Amygdala (tissue), 56 donors: ENCODE measurements at places on chromosomes 6 and 20.

- no peak for DNase-seq
Observed at GRCh38 chr6:15580326-15580725, 82.5 kb downstream of the DTNBP1 start.

- DNase-seq, result no peak
Observed at GRCh38 chr6:23003671-23004467, 434.5 kb downstream of the HDGFL1 start.

DNA sequence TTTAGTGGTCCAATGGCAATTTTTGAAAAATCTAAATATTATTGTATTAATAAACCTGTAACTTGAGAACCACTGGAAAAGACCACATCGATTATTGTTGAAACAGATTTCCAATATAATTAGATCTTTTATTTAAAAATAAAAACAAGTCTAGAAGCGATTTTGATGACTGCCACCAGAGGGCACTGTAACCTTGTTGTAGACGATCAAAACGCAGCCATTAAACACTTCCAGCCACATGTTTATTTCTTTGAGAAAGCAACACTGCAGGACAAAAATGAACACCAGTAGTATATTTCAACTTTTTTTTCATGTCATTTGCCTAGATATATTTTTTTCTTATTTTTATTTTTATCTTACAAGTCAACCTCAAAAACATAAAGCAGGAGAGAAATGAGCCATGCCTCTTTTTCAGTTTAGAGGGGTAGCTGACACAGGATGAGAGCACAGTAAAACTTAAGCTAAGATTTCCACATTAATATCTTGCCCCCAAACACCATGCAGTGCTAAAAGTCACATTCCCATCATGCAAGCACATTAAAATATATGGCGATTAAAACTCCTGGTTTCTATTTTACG is 115.4 kb downstream of the OPRM1 start:
- peak; percentile 29 for DNase-seq

- DNase-seq, result no peak
Observed at GRCh38 chr20:9196110-9196509, 127.2 kb downstream of the PLCB4 start.

DNA sequence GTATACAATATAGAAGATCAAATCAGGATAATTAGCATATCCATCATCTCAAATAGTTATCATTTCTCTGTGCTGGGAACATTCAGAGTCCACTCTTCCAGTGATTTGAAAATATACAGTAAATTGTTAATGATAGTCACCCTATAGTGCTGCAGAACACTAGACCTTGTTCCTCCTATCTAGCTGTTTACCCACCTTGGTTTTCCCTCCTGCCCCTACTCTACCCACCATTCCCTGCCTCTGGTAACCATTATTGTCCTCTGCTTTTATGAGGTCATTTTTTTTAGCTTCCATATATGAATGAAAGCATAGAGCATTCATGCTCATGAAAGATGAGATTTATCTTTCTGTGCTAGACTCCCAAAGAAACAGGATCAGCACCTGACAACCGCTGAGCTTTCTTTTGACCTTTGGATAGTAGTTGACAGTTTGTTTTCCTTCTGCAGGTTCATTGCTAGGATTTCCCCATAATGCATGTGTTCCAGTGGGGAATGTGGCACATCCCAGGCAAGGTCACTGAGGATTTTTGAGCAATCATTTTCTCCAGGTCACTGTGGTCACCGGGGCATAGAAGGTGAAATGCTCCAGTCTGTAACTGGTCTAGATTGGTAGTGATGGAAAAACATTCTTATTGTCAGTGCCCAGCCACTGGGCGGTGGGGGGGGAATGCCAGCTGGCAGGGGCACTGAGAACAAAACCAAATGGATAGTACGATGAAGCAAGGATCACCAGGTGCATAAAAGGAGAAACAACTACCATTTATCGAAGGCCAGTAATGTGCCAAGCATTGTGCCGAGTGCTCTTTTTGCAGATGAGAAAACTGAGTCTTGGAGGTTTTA is 33.6 kb upstream of the BCAS1 start:
- no peak for DNase-seq

GRCh38 chr20:52905241-52905994 is 66.7 kb upstream of the TSHZ2 start:
- no peak for DNase-seq

DNA sequence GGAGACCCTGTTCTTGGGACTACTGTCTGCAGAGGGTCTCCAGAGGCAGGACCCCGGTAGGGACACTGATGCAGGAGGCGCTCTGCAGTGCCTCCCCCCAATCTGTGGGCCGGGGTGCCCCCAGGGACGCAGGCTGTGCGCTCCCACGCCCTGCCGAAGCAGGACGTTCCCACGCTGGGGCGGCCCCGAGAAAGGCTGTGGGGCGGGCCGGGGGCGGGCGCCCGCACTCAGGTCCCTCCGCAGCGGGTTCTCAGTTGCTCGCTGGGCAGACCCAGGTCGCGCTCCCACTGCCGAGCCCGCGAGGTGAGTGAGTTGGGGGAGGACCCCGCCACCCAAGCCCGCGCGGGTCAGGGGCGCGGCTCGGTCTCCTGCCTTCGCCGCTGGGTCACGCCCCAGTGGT is at the start of gene COX4I2:
Gene COX4I2 (plus strand): TSS at position 253 of the 400 bp plus-strand sequence. CDS start 1,106 bp downstream, outside the sequence.
- no peak for DNase-seq

- DNase-seq, result no peak
Observed at GRCh38 chr20:20462185-20462584, 94.3 kb downstream of the INSM1 start.

DNA sequence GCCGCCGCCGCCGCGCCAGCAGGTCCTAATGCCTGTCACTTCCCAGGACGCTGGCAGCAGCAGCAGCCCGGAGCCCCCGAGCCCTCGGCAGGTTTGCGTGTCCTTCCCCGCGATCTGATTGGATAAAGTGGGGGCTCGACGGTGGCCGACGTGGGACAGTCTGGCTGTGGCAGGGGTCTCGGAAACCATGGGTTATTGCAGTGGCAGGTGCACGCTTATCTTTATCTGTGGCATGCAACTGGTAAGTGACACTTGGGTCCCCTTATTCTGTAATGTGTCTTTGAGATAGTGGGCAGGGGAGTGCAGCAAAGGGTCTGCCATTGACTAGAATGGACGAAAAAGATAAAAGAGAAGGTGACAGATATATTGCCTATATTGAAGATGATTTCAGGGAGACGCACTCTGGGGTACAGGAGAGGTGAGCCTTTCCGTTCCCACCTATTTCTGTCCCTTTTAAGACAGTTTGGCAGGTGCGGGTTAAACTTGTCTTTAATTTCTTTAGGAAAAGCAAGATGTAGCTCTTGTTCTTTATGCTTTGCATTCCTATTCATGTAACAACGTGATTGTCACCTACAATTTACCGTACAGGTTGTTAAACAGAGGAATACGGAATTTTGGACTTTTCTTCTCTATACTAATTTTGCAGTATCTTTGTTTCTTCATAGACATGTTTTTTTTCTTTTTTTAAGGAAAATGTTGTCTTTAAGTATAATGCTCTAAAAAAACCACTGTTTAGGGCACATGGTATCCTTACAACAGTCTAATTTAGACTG is 535 bp downstream of the NKAIN2 start:
- DNase-seq, result peak; percentile 45

DNA sequence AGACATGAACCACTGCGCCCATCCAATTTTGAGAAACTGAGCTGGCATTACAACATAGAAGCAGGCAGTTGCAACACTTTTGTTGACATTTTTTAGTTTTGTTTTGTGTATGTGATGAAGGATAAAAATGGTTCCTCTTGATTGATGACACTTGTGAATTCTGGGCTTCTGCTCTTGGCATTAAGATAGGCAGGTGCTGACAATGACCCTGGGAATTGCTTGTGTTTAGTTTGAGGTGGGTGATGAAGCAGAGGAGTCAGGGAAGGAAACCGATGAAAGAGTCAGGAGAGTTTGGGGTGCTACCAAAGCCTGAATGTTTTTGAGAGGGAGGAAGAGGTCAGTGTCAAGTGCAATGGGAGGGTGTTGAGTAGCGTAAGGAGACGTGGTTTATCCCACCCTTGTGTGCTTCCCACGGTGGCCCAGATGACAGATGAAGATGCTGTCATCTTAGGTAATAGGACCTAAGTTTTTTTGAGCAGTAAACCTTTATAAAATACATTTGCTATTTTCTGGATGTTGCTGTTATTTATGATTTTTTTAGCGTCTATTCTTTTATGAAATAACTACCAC is 19.4 kb downstream of the CDS2 start:
- DNase-seq, result no peak

DNA sequence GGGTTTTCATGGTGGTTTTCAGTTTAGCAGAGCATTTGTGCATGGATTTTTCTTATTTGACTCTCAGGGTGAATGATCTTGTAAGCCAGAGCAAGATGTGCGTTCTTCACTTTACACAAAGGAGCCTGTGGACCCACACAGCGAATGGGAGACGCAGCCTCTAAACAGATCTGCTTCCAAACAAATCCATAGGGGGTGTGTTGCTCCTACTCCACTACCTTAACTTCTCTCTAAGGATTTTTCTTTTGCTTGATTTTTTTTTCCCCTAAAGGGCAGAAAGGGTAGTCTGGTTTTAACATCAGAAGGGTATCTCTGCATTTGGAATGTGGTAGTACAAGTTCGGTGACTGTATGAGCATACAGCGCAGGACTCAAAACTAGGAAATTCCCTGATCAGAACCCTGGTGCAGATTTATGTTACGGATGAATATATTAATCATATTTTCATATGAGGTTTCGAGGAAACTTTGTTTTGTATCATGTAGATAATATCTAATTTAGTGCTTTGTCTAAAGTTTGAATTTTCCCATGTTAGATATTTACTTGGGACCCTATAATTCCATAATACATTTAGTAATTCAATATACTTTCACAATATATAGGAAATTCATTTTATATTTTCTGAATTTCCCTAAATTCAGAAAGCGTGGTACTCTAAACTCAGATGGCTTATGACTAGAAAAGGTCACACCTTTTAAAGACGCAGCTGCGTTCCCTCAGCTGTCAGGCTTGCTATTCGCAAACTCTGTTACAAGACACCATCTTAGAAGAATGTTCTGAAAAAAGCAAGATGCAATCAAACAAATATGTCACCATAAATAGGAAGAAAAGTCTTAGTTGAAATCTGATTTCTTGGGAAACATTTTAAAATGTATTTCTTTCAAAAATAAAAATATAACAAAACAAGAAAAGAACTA is 196.9 kb downstream of the TMEM242 start:
- DNase-seq, result no peak

GRCh38 chr6:102327697-102328225 is 934.3 kb downstream of the GRIK2 start:
- no peak for DNase-seq

DNA sequence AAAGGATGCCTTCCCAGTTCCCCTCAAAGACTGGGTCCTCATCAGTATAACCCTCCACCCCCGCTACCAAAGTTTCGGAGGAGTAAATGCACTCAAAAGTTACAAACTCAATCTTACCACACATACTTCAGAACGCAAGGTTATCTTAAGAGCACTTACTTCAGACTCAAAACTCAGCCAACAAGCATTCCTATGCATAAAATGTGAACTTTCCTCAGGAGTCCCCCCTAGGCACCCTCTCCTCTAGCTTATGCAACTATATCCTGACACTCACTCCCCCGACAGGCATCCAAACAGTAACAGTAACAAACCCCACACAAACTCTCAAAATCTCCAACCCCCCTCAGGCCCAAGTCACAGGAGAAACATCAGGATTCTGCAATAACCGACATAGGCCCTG is 11.1 kb upstream of the ADTRP start:
- no peak for DNase-seq

DNA sequence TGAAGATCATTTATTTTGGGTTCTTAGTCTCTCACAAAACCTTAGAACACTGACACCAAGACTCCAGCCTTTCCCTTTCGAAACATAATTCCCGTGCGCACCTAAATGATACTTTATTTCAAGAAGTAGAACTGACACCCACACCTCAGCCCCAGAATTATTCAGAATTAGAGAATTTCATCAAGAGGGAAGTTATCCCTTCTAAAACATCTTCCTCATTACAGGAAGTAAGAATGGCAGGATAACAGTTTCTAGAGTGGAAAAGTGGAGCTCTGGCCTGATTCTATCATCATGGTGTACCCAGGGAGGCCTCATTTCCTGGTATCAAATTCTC is 1.4 kb upstream of the SRXN1 start:
- DNase-seq, result no peak

GRCh38 chr6:51450248-51450957 is 631.7 kb downstream of the TFAP2B start:
- no peak for DNase-seq

GRCh38 chr6:31299511-31299910 is 27.6 kb upstream of the HLA-C start:
- DNase-seq, result no peak

DNA sequence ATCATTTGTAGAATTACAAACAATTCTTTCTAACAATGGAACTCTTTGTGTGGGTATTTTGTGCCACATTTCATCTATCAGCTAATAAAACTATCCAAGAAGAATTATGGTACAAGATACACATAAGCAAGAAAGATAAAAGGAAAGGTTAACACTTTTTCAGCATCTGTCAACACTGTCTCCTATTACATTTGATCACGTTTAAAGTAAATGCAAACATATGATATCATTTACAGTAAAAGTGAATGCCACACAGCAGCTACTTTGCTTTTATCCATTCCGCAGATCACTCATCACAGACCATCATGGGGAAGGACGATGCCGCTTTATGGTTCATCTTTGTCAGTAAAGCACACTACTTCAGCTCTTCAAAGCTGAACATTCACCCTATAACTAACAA is 456.4 kb upstream of the MANEA start:
- no peak for DNase-seq

DNA sequence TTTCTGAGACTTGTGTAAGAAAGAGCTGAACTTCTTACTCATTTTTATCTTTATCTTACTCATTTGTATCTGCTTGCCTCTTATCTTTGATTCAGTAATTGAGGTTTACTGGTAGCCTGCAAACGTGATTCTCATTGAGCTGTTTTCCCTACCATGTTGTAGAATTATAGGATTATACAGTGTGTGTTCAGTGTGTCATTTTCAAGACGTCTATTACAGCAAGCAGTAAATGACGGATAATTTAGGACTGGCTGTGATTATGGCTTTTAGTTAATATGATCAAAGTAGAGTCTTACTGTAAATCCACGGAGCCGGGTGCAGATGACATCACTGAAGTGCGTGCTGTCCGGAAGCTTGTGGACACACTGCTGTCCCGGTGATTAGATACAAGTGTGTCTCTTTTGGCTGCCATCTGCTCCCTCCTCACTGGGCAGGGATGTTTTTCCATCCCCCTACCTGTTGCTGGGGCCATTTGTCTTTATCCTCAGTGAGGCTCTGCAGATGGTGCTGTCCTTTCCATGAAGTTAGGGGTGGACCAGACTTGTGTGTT is 6.0 kb downstream of the NELFCD start:
- no peak for DNase-seq
